ENCODE measurements at places on chromosomes 12 and 14.

DNA sequence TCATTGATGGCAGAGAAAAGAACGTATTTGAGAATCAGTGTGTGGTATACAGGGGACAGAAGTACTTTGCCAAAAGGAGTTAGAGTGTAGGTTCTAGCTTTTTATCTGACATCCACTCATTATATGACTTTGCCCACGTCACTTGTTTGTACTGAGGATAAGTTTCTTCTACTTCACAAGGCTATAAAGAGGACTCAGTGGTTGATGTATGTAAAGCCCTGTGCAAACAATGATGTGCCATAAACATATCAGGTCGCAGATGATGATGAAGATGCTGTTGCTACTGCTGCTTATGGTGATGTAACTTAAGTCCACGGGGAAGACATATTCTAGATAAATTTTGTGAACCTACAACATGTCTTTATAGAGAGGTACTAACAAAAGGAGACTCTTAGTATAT, 66.3 kb downstream of the TRHDE start:
- DNase-seq = no peak

GRCh38 chr12:120067084-120067869, 49.3 kb downstream of the RAB35 start:
- no peak for DNase-seq

GRCh38 chr14:61226015-61226654, 55.0 kb downstream of the TMEM30B start:
- no peak for DNase-seq

- peak; percentile 51 for DNase-seq
Measured at GRCh38 chr14:93655078-93655750, 133.1 kb downstream of the PRIMA1 start.

GRCh38 chr12:63897931-63898330, 53.4 kb downstream of the SRGAP1 start:
- DNase-seq = peak; percentile 86

DNA sequence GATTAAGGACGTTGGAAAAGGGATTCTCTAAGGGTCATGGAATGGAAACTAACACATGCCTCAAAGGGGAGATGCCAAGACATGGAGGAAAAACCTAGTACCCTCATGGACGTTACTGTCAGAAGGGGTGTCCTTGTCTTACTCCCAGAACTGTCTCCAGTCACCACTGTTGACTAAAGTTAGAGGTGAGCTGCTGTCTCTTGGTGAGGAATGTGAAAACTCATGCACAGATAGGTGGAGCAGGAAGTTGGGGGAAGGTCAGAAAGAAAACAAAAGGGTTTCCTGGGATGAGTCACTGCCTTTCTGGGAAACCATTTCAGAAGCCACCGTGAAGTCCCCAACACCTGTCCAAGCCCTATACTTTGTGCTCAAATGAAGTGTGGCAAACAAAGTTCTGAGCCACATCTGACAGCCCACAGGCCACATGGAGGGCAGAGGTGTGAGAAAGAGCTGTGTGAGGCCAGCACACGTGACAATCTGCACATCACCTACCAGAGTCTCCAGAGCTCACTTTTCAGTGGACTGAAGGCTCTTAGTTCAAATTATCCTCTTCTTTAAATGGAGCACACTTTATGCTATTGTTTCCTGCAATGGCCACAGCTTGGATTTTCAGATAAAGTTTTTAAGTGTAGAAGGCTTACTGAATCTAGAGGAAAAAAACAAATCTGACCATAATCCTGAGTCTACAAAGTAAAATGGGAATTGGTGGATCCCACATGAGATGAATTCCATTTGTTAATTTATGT, 92.9 kb upstream of the EGLN3 start:
- peak; percentile 31 for DNase-seq

DNA sequence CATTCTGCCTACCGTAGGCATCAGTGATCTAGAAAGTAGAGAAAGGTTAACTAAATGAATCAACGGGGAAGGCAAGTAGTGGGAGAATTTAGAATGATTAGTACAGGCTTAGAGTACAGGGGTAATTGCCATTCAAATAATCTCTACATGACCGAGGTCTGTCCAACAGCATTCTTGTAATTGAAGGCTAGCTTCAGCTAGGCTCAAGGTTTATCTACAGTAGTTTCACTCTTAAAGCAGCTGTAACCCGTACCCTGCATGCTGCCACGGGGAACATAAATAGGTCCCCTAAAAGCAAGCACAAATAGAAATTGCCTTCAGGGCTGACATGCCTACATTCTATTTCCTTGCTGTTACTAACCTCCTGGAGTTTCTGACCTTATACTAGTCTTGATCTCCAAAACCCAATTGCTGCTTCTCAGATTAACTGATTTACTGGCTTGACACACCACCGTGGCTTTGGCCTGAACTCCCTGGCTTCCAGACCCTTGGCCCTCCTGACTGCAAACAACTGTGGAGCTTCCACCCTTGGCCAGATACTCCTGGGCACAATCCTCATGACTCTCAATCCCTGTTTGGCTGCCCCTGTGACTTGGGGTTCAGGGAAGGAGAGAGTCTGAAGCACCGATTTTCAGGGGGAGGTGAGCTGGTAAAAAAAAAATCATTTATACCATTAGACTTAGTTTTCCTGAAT, 242.1 kb upstream of the FOXN3 start:
- DNase-seq = no peak

DNA sequence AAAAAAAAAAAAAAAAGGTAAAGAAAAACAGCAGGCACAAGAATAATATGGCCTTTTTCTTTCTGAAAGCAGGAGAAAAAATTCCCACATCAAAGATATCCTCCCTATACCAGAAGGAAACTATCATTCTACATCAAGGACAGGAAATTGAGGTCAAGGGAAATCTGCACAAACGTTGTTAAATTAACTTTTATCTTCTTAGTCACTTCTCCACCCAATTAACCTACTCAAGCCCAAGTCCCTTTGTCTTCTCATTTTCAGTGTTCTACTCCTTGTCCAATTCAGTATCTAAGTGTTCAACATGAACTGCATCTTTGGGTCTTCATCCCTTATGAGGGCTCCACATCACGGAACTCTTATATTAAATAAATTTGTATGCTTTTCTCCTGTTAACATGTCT, 15.7 kb downstream of the NDUFA12 start:
- DNase-seq = no peak

- DNase-seq = no peak
Measured at GRCh38 chr12:128076188-128076587, 190.8 kb upstream of the TMEM132C start.

GRCh38 chr12:71057330-71057729, 100.5 kb downstream of the TSPAN8 start:
- DNase-seq = no peak

DNA sequence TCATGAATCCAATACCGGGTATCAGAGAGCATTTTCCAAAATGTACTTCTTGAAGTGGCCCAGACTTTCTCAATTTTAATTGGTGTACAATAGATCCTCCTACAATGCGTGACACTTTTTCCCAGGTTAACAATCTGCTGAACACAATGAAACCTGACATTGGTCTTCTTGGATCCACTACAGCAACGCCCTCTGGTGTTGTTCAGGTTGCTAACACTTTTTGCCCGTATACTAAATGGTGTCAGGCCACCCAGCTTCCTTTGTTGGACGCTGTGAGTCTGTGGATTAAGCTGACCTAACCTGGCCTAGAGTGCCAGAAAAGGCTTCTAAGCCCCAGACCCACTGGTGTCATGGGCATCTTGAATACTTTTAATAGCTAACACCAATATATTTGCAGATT, 89.2 kb downstream of the KCNK10 start:
- DNase-seq = no peak

- DNase-seq = no peak
Measured at GRCh38 chr14:104314251-104314941, 176.0 kb downstream of the KIF26A start.

GRCh38 chr12:51323966-51324895, at the start of gene BIN2:
Gene BIN2 (minus strand): TSS chr12:51324174. CDS start chr12:51324102, 72 bp downstream.
- DNase-seq = no peak

DNA sequence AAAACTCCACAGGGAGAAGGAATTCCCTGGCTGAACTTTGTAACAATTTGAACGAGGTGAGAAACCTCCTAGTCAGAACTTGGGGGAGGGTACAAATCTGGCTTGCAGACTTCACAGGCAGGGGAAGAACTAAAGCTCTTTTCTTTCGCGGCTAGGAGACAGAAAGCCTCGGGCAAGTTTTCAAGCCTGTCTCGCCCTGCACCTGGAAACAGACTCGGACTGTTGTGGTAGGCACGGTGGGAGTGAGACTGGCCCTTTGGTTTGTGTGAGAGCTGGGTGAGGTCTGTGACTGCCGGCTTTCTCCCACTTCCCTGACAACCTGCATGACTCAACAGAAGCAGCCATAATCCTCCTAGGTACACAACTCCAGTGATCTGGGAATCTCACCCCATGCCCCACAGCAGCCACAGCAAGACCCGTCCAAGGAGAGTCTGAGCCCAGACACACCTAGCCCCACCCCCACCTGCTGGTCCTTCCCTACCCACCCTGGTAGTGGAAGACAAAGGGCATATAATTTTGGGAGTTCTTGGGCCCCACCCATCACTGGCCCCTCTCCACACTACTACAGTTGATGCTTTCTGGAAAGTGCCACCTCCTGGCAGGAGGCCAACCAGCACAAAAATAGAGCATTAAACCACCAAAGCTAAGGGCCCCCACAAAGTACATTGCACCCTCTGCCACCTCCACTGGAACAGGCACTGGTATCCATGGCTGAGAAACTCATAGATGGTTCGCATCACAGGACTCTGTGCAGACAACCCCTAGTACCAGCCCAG, 102.7 kb upstream of the ST8SIA1 start:
- DNase-seq = no peak

- no peak for DNase-seq
Measured at GRCh38 chr14:22387776-22388241, 201.2 kb downstream of the DAD1 start.

DNA sequence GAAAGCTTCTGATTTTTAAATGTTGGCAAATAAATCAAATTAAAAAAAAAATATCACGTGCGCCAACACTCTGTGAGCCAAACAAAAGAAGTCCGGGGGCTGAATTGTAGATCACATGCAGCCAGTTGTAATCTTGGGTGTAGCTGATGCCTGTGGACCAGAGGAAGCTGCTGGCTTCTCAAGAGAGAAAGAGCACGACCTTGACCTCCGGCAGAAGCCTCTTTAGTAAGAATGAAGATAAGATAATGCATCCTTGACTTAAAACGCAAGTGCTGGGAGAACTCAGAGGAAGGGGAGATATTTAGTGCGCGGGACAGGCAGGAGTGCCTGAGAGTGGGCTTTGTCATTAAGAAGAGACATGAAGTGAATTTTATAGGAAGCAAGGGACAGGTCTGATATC, 162.8 kb upstream of the TBX3 start:
- no peak for DNase-seq

DNA sequence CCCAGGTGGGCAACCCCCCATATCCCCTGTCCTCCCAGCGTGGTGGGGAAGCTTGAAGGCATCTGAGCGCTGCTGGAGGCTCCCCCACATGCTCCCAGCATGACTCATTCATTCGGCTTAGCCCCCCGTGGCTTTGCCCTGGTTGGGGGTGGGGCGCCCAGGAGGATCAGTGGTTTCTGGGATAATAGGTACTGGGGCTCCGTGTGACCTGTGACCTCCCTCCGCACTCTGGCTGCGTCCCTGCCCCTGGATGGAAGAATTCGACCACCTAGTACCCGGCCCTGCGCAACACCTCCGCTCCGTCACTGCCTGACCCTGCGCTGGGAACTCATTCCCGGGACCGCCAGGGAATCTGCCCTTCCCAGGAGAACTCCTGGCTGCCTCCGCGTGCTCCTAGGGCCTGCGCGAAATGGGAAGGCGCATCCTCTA, 120.1 kb downstream of the AACS start:
- no peak for DNase-seq

DNA sequence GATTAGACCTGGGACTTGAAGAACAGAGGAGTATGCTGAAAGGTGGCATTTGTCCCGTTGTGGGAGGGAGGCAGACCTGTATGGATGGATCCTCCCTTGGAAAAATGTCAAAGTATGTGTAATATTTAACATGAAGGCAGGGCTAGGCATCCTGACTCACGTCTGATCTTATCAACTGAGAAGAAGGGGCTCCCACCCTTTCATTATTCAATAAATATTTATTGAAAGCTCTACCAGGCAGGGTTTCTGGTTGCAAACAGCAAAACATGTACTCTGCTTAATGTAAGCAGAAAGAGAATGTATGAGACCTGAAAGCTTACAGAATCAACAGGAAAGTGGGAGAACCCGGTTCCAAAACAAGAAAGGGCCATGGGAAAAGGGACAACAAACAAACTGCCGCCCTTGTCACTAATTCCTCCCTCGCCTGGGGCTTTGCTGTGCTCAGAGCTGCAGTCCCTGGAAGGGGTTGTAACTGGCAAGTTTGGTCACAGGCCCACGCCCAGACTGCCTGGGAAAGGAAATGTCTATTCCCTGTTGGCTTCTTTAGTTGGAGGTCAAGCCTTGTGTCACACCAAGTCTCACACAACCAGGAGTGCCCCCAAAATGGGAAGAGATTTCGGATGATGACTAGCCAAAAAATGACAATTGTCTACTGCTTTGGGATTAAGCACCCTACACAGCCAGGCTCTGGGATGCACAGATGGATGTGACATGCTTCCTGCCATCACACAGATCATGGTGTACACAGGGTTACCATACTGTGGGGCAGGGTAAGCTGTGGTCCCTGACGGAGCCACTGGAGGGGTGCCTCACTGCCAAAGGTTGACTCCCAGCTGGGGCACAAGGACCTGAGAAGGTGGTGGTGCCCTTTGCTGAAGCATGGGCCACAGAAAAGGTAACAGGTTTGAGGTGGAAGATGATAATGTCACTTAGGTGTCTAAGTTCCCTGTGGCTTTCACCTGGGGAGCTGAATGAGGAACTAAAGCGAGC, 36.8 kb downstream of the RAB35 start:
- no peak for DNase-seq

GRCh38 chr12:72261885-72262284, 10.3 kb upstream of the TRHDE start:
- DNase-seq = no peak

GRCh38 chr14:30885840-30886740, 11.7 kb downstream of the COCH start:
- no peak for DNase-seq

DNA sequence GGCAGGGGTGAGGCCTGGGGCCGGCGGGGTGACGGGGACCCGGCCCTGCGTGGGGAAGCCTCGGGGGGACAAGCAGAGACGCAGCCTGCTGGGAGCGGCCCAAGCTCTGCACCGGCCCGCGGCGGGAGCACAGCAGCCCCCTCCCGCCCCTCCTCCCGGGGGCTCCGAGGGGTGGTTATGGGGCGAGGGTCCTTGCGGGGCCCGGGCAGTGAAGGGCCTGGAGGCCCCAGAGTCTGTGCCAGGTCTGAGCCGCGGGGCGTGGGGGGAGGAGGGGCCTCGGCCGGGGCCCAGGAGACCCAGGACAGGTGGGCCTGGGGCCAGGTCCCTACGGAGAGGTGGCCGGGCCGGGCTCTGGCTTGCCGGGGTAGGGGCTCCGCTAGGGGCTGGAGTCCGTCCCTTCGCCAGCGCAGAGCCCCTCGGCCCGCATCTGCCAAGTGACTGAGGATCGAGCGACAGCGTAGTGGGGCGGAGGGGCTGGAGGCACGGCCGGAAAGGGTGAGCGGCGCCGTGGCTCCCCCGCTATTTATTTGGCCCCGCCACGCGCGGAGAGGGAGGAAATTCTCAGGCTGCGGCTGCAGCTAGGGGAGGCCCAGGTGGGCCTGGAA, 495 bp downstream of the TMEM121 start:
- DNase-seq = no peak

GRCh38 chr12:30805959-30806358, 51.2 kb upstream of the CAPRIN2 start:
- no peak for DNase-seq

- DNase-seq = no peak
Measured at GRCh38 chr12:91900971-91901370, 244.7 kb downstream of the BTG1 start.

- no peak for DNase-seq
Measured at GRCh38 chr12:51921017-51921725, 13.9 kb downstream of the ACVRL1 start.

Data from kidney capillary endothelial cell (primary cell).